Vagina (tissue), 2 donors: ENCODE measurements at places on chromosomes 7 and 10. TPM values are rescaled to one million over a fixed set of nuclear protein-coding genes. Genes with fewer than 3 reads are reported as not detected.
A peak's percentile ranks its signal among the peaks of the same experiment; 100 is the strongest.

- H3K27me3 ChIP-seq = no peaks in the 10 kb centered on the region
- DNase-seq = no peak
- no peaks in the 10 kb centered on the region for H3K4me1 ChIP-seq
- no peak overlapping the region for H3K27ac ChIP-seq
Measured at GRCh38 chr7:12127455-12127854, 83.6 kb upstream of the TMEM106B start.

DNA sequence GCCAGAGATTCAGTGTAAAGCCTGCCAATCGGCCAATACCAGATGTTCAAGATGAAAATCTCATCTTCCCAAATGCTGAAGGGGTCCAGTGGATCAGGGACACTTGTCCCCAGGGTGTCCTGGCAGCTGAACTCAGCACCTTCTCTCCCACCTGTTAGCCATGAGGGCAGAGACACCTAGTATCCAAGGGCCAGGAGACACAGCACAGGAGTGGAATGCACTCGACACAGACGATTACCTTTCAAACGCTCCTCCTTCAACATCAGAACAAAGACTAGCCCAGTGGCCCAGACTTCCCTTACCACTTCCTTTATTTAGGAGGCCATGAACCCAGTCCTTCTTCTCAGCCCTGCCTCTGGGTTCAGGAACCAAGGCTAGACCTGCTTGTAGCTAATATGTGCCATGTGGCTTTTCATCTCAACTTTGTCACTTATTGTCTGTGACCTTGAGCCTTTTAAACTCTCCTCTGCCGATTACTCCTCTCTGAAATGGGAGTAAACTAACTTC is 180.3 kb upstream of the PLXNA4 start:
- no peak for DNase-seq
- H3K36me3 ChIP-seq = no peaks in the 10 kb centered on the region
- H3K4me3 ChIP-seq = no peak overlapping the region
- no peak overlapping the region for H3K27ac ChIP-seq
- no peaks in the 10 kb centered on the region for H3K4me1 ChIP-seq

DNA sequence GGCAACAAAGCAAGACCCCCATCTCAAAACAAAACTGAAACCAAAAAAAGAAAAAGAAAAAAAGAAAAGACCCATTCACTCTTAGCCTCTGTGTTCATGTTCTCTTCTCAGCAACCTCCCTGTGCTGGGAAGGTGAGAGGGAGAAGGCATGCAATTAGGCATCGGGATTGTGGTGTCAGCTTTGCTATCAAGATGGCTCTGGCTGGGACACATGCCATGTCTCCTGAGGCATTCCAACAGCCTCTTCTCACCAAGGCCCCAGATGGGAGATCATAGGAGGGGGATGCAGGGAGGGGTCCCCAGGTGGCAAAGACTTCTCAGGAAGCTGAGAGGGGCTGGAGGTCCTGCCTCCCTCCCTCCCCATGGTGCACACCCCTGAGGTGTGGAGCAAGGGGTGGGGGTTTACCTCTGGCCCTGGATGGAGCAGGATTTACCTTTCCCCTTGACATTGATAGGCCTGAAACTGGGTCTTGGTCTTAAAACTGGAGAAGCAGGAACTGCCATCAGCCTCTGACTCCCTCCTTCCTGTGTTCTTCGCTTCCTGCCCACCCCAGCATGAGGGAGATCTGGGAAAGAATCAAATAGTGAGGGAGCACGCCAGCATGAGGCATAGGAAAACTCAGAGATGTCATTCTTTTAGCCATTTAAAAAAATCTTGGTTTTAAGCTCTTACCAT is 96.2 kb upstream of the DUSP5 start:
- H3K27me3 ChIP-seq = no peaks in the 10 kb centered on the region
- no peak overlapping the region for H3K27ac ChIP-seq
- no peaks in the 10 kb centered on the region for H3K36me3 ChIP-seq
- peaks cover 28% of the 10 kb centered on the region for H3K4me1 ChIP-seq
- H3K4me3 ChIP-seq = no peak overlapping the region

- no peak overlapping the region for H3K27ac ChIP-seq
- no peaks in the 10 kb centered on the region for H3K36me3 ChIP-seq
- H3K27me3 ChIP-seq = no peaks in the 10 kb centered on the region
- peaks cover 13% of the 10 kb centered on the region for H3K4me1 ChIP-seq
- no peak overlapping the region for H3K4me3 ChIP-seq
Measured at GRCh38 chr7:155580367-155580766, 34.0 kb upstream of the CNPY1 start.

- no peaks in the 10 kb centered on the region for H3K27me3 ChIP-seq
- no peak overlapping the region for H3K4me3 ChIP-seq
- DNase-seq = no peak
- H3K36me3 ChIP-seq = no peaks in the 10 kb centered on the region
- H3K4me1 ChIP-seq = peaks cover 26% of the 10 kb centered on the region
Measured at GRCh38 chr7:112201411-112201810, 4.8 kb downstream of the DOCK4 start.

DNA sequence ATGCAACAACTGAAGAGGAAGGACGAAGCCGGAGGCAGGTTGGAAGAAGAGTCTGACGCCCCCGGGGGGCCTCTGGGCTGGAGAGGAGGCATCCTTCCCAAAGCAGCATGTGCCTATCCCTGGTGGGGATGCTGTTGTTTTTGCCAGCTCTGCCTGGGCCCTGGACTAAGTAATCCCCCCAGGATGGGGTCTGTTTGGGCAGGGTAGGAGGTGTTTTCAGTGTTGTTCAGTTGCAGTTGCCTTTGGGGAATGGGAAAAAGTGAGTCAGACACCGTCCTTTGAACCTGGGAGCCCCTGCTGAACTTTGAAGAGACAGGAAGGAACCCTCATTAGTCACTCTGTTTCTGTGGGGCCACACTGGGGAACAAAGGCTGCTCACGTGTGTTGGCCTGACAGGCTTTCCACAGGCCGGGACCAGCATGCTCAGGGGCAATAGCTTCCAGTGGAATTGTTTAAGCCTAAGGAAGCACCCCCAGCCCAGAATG is 35.2 kb upstream of the GDF10 start:
- no peaks in the 10 kb centered on the region for H3K27me3 ChIP-seq
- no peaks in the 10 kb centered on the region for H3K4me1 ChIP-seq

DNA sequence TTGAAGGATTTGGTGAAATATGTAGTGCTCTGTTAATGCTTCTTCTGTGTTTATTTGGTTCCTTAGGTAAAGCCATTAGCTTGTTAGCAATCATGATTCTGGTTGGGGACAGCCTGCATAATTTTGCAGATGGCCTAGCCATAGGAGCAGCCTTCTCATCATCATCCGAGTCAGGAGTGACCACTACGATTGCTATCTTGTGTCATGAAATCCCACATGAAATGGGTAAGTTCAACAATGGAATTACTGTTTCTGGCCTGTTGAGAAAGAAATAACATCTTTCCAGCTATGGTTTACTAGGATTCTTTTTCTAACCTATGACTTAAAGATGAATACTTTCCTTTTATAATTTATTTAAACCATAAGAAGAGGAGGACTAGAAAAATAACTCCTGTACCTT is 48.9 kb downstream of the SLC39A12 start:
- H3K36me3 ChIP-seq = no peaks in the 10 kb centered on the region
- no peak overlapping the region for H3K27ac ChIP-seq
- H3K4me1 ChIP-seq = no peaks in the 10 kb centered on the region
- no peak for DNase-seq
- no peaks in the 10 kb centered on the region for H3K27me3 ChIP-seq

DNA sequence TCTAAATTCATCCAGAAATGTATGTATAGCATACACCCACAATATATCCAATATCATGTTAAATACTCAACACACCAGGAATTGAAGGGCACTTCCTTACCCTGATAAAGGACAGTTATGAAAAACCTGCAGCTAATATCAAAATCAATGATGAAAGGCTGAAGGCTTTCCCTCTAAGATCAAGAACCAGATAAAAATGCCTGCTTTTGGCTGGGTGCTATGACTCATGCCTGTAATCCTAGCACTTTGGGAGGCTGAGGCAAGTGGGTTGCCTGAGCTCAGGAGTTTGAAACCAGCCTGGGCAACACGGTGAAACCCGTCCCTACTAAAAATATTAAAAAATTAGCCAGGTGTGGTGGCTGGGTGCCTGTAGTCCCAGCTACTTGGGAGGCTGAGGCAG is 21.6 kb upstream of the UPP1 start:
- H3K4me1 ChIP-seq = no peaks in the 10 kb centered on the region
- no peak for DNase-seq
- no peaks in the 10 kb centered on the region for H3K27me3 ChIP-seq
- no peak overlapping the region for H3K4me3 ChIP-seq

DNA sequence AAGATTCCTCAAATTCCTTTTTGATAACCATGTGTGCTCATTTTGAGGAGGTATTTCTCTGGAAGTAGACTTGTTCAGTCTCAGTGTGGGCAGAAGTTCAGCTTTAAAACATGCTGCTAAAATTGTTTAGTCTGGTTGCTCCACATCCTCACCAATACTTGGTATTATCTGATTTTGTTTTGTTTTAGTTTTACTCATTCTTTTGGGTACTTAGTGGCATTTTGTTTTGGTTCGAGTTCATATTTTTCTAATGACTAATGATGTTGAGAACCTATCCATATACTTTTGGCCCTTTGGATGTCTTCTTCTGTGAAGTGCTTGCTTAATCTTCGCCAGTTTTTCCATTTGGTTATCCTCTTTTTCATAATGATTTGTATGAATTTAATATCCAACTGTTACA is 694.2 kb upstream of the FZD8 start:
- H3K4me3 ChIP-seq = no peak overlapping the region
- H3K36me3 ChIP-seq = no peaks in the 10 kb centered on the region
- H3K27ac ChIP-seq = no peak overlapping the region
- no peak for DNase-seq
- H3K27me3 ChIP-seq = no peaks in the 10 kb centered on the region

The ANKRD61 gene
- total RNA-seq = not detected

The KLF14 gene
- total RNA-seq = not detected

- H3K27ac ChIP-seq = no peak overlapping the region
- no peaks in the 10 kb centered on the region for H3K4me1 ChIP-seq
- H3K36me3 ChIP-seq = no peaks in the 10 kb centered on the region
- no peak for DNase-seq
Measured at GRCh38 chr7:620885-621284, 101.2 kb upstream of the PDGFA start.

GRCh38 chr10:22727663-22728062 is 13.3 kb upstream of the PIP4K2A start:
- H3K27ac ChIP-seq = no peak overlapping the region
- no peaks in the 10 kb centered on the region for H3K36me3 ChIP-seq
- H3K4me3 ChIP-seq = no peak overlapping the region

The HPSE2 gene
- total RNA-seq = 10.6 TPM

The DOCK4 gene
- 40.3 TPM for total RNA-seq

GRCh38 chr10:24721229-24722106 is 2.2 kb downstream of the ARHGAP21 start:
- peak overlapping the region; percentile 95 for H3K27ac ChIP-seq
- H3K4me3 ChIP-seq = peak overlapping the region; percentile 89
- no peaks in the 10 kb centered on the region for H3K27me3 ChIP-seq
- DNase-seq = peak; percentile 88
- no peaks in the 10 kb centered on the region for H3K36me3 ChIP-seq
- H3K4me1 ChIP-seq = peaks cover 49% of the 10 kb centered on the region

The TRUB1 gene
- 30.2 TPM for total RNA-seq

GRCh38 chr7:14855033-14855794 is 47.3 kb downstream of the DGKB start:
- H3K27me3 ChIP-seq = no peaks in the 10 kb centered on the region
- H3K4me1 ChIP-seq = no peaks in the 10 kb centered on the region
- DNase-seq = no peak
- H3K27ac ChIP-seq = no peak overlapping the region

GRCh38 chr10:121417298-121417697 is 180.9 kb downstream of the FGFR2 start:
- H3K27me3 ChIP-seq = no peaks in the 10 kb centered on the region
- no peak overlapping the region for H3K4me3 ChIP-seq
- H3K27ac ChIP-seq = no peak overlapping the region
- no peaks in the 10 kb centered on the region for H3K4me1 ChIP-seq
- H3K36me3 ChIP-seq = no peaks in the 10 kb centered on the region

GRCh38 chr10:44388641-44389040 is 3.7 kb upstream of the CXCL12 start:
- H3K4me1 ChIP-seq = peaks cover 43% of the 10 kb centered on the region
- no peaks in the 10 kb centered on the region for H3K27me3 ChIP-seq
- H3K4me3 ChIP-seq = no peak overlapping the region
- no peaks in the 10 kb centered on the region for H3K36me3 ChIP-seq

The ZSCAN25 gene
- 12.3 TPM for total RNA-seq

The CLCN1 gene
- total RNA-seq = not detected

GRCh38 chr10:98186681-98187080 is 52.2 kb downstream of the R3HCC1L start:
- H3K27me3 ChIP-seq = no peaks in the 10 kb centered on the region
- no peak for DNase-seq
- H3K4me1 ChIP-seq = no peaks in the 10 kb centered on the region
- no peak overlapping the region for H3K4me3 ChIP-seq
- no peak overlapping the region for H3K27ac ChIP-seq
